ENCODE measurements at places on chromosomes 2 and 18.

GRCh38 chr2:143482771-143483170, 353.6 kb downstream of the ARHGAP15 start:
- peak; percentile 63 for DNase-seq

- DNase-seq = no peak
These were observed 34.5 kb upstream of the FOSL2 start for GRCh38 chr2:28357948-28358667.

DNA sequence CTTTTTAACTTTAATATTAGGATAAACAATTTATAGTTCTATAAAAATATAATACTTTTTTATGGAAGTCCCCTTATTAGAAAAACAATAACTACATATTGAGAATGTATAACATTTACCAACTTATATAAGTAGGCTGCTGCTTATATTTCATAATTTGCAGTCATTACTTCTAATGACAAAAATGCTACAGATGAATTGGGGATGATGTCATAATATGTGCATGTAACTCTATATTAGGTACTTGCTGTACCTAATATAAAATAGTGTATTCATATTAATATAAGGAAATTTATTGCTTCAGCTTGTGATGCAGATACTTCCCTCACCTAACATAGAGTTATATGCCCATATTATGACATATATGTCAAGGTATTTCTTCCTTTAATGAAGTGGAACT, 100.7 kb downstream of the GALNT13 start:
- DNase-seq = no peak

DNA sequence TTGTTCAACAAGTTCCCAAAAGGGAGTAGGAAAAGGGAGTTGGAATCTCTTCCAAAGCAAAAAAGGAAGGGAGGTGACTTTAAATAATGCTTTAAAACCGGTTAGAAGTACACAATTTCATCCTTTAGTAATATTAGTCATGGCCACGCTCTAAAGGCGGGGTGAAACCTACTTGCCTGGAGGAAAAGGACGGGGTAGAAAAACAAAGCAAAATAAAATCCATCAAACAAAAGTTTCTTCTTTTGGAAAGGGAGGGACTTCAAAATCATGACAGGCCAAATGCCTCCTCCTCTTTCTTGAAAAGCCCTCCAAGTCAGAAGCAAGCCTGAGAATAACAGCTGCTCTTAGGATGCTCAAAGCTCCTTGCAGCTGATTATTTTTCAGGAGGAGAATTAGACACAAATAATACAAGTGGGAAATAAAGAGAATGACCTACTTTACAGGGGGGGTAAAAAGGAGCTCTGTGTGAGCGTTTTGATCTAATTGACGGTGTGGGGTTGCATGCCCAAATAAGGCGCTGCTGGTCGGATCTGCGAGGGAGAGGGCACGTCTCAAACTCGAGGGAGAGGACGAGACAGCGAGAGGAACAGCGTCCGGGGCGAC, 1.8 kb upstream of the NPAS2 start:
- no peak for DNase-seq

GRCh38 chr2:181805228-181806038, 86.1 kb upstream of the ITPRID2 start:
- no peak for DNase-seq

- DNase-seq = no peak
These were observed 567.0 kb downstream of the RIT2 start for GRCh38 chr18:42548493-42548892.

- no peak for DNase-seq
These were observed 34.7 kb downstream of the MYT1L start for GRCh38 chr2:2296400-2296799.

DNA sequence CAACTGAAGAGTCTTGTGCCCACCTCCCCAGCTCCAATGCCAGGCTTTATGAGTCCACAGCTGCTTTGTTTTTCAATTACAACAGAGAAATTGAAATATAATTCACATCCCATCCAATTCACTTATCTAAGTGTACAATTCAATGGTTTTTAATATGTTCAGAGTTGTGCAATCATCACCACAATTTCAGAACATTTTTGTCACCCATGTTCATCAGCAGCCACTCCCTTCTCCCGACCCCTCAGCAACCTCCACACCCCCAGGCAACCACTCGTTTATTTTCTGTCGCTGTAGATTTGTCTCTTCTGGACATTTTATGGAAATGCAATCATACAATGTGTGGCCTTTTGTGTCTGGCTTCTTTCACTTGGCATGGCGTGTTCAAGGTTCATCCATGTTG, 23.3 kb downstream of the INHBB start:
- DNase-seq = no peak

DNA sequence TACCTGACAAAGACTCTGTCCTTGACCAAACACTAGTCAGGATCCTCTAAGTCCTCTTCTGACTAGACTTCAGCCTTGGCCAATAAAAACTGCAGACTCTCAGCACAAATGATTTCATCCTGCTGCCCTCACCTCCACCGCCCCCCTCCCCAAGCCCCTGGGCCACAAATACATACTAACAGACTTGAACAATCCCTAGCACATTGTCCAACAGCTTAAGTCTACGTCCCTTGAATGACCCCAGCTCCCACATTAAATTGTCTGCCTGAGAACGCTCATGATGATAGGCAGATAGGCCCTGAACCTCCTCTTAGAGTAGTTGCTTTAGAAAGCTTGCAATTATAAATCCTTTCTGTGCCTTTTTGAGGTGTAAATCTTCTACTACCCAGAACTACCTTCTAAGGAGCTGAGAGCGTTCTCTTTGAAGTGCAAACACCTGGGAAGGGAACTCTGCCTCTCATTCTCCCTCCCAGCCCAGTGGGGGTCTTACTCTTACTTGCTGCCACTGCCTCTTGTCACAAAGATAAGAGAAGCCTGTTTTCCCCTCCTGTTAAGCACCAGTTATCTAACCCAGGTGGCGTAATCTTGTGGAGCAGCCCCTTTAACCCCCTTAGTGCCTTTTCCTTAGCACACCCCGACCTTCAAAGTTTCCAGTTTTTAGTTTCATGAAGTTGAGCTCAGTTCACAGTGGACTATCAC, 1225.6 kb downstream of the LRP1B start:
- DNase-seq = peak; percentile 38

DNA sequence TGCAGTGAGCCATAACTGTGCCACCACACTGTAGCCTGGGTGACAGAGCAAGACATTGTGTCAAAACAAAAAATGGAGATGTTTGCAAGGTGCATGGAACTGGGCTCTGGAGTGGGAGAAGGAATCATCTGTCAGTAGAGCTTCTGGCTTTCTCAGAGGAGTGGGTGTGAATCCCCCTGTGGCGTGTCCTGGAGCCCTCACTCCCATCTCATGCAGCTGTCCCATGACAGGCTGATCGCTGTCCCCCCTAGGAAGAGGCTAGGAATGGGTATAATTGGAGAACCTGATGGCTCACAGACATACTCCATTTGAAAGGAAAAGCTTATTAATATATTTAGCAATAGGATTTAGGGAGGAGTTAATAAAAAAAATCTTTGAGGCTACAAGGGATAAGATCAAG, 125.8 kb upstream of the EPB41L3 start:
- DNase-seq = no peak

GRCh38 chr2:237667893-237668292, 40.5 kb downstream of the LRRFIP1 start:
- no peak for DNase-seq

GRCh38 chr18:7034924-7035323, 82.7 kb downstream of the LAMA1 start:
- DNase-seq = no peak

DNA sequence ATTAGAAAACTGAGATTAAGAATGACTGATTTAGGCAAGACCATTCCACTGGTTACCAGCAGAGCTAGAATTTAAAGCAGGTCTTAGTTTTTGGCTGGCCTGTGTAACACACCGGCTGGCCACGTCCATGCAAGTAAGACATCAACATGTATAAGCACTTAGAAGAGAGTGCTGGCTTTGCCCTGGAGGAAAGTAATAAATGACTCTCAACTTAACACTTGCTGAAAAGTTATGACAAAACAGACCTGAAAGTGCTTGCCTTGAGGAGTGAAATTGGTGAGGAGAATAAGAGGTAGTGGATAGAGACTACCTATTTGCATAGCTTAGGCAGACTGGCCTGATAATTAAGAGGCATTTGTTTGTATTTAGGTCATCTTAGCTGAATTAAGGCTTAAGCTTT, 165.7 kb upstream of the KCNJ3 start:
- DNase-seq = no peak

DNA sequence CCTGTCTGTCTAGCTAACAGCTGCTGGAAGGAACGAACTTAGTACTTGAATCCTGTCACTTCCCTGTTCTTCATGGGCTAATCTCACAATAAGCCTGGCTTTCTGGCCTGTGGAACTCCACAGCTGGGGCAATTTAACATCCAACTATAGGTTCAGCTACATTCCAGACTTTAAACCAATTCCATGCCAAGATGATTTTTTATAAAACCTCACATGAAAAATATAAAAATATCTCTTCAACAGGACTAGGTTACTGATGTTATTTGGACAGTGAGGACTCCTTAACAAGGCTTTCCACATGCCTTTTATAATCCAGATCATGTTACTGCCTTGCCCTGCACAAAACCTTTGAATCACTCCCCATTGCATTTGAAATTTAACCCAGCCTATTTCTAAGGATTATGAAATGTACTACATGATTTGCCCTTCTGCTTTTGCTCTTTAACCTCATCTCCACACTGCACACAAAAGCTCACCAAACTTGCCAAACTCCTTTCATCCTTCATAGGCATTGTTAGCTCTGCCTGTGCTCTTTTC, 863.2 kb upstream of the CHAC2 start:
- DNase-seq = no peak

- DNase-seq = no peak
These were observed 68.7 kb upstream of the PSMD14 start for GRCh38 chr2:161239326-161240109.

DNA sequence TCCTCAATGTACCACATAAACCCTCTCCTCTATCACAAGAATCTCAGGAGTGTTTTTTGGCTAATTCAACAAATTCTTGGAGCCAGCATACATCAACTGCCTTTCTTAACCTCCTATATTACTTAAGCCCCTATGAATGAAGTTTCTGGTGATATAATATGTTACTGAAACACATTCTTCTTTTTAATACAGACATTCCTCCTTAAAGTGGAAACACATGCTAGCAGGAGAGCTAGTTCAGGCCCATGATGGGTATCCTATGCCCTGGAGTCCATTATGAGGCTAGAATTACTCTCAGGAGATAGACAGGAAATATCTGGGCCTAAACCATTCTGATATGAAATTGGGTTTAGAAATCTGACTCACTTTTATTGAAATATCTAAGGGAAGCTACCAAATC, 26.6 kb upstream of the RMDN2 start:
- no peak for DNase-seq

DNA sequence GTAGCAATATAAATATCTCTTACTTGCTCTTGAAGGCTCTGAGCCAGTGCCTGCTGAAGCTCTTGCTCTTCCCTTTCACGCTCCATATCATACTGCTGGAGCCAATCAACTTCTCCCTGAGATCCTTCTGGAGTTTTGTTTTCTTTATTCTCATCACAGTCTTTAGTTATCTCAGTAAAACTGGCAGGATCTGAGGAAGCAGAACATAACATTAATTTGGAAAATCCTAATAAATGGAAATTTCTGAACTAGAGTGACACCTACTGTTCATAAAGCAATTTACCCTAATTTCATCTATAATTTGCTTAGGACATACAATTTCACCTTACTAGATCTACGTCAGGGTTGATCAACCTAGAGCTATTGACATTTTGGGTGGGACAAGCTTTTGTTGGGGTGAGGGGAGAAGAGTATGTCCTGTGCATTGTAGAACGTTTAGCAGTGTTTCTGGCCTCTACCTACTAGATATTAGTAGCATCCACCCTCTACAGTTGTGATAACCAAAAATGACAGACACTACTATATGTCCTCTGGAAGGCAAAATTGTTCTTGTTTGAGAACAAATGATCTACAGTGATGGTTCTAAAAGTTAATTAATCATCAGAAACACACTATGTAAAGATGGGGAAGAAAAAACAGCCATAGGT, 47.2 kb downstream of the VIL1 start:
- DNase-seq = peak; percentile 75

GRCh38 chr2:96092573-96092877, 23.8 kb downstream of the ADRA2B start:
- DNase-seq = no peak

GRCh38 chr2:10661846-10662245, 27.9 kb downstream of the NOL10 start:
- DNase-seq = no peak

DNA sequence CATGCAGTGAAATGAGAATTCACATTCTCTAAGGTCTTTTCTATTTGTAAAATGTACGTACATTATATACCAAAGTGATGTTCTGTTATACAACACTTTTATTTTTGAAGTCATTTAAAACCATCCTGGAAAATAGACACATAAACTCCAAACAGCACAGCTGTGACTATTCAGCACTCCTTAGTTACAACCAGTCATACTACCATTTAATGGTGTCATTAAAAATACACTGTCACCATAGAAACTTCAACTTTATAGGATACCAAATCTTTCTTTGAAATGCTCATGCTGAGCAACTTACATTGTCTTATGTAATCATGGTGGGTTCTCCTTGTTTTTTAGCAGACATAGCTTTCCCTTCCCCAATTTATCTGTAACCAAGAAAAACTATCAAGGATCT, 85.3 kb downstream of the METTL4 start:
- peak; percentile 59 for DNase-seq

- DNase-seq = peak; percentile 49
These were observed 43.4 kb downstream of the CABLES1 start for GRCh38 chr18:23178661-23179081.

DNA sequence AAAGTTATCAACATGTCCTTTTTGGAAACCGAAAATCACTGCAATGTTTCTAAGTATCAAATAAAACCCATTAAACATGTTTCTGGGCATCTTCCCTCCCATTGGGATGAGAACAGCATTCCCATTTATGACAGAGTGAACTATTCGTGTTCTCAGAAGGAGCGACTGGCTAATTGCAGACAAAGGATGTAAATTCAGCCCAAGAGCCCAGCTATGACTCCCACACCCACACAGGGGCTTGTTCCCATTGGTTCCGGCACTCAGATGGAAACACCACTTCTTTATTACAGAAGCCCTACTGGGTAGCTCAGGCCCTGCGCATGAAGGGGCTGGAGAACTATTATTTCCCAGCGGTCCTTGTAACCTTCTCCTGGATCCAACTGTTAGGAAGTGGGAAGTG, 16.6 kb upstream of the NPAS2 start:
- no peak for DNase-seq

- no peak for DNase-seq
These were observed 5.3 kb downstream of the LHCGR start for GRCh38 chr2:48750128-48750739.

DNA sequence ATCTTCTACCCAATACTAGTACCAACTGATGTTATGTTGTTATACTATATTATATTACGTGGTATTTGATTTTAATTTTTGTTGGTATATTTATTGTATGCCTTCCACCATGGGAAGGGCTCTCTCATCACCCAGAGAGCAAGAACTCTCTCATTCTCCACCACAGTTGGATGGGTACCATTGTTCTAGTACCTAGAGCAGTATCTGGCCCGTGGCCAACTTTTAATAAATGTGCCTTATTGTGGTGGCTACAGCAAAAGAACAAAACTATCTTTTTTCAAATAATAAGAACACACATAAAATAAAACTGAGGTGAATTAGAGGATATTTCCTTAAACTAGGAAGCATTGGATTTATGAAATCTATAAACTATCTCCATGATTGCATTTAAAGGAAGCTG, 71.8 kb downstream of the PID1 start:
- no peak for DNase-seq

Data from lung (tissue), 17 donors.